ENCODE measurements at places on chromosomes 5 and 9.

GRCh38 chr9:37382161-37382981 lies 40.1 kb upstream of the GRHPR start:
- DNase-seq = no peak

- DNase-seq = no peak
Observed at GRCh38 chr9:95045751-95046150, 271.8 kb downstream of the FANCC start.

GRCh38 chr5:76277736-76278135 lies 125.3 kb upstream of the IQGAP2 start:
- DNase-seq = no peak

GRCh38 chr5:32042551-32042961 lies 131.6 kb downstream of the GOLPH3 start:
- no peak for DNase-seq

DNA sequence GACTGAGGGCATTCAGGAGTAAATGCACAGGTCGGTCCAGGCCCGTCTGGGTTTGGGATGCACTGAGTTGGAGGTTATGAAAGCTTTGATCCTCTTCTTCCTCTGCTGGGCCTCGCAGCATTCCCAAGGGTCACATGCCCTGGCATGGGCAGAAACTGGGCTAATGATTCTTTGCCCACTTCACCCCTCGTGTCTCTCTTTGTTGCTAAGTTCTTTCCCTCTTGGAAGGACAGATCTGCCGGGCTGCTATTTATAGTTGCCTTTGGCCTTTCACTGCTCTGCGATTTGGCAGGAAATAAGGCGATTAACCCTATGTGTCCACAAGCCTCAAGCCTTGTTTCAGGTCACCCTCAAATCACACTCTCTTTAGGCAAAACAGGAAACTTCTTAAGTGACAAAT lies 66.9 kb downstream of the ENTREP1 start:
- no peak for DNase-seq

DNA sequence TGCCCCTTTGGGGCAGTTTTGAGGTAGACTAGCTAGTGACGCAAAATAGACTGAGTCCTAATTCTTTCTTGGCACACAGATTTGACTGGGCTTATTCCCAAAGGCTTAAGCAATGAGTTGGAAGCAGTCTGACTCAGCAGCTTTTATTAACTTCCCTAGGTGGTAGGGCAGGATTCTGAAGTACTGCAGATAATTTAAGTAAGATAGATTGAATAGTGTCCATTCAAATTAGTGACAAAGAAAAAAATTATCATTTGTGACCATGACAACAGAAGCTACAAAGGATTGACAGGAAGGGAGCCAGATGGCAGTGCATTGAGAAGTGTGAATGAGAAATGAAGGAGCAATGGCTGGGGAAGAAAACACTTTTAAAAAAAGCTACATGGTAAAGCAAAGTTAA lies 649.4 kb downstream of the CDH9 start:
- no peak for DNase-seq

GRCh38 chr9:68546596-68547390 lies 6.1 kb upstream of the TMEM252 start:
- DNase-seq = no peak

GRCh38 chr5:127518319-127518621 lies 830 bp downstream of the PRRC1 start:
- no peak for DNase-seq

DNA sequence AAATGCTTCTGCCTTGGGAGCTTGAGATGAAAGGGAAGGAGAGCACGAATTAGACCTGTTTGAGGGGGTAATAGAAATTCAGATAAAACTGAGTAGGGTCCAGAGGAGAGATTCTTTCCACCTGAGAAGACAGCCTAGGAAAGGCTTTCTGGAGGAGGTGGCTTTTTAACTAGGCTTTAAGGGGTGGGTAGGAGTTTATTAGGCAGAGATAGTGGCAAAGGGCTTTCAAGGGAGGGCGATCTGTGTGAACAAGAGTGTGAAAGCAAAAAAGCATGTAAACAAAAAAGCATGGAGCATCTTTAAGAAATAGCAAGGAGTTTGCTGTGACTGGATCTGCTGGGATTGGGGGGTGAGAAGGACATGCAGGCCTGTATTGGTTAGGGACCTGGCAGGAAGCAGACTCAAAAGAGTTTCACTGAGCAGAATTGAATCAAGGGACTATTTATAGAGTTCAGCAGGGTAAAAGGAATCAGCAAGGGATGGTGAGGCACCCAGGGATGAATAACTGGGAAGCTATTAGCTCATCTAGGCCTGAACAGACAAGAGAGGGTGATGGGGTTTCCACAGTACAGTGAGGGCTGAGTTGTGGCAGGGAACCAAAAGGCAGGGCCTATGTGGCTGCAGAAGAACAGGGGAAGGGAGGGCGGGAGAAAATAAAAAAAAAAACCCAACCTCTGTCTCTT lies 18.8 kb downstream of the SLC1A1 start:
- DNase-seq = no peak

GRCh38 chr5:107134931-107135330 lies 535.8 kb downstream of the EFNA5 start:
- DNase-seq = no peak

GRCh38 chr5:88938488-88938887 lies 55.5 kb upstream of the MEF2C start:
- DNase-seq = no peak

DNA sequence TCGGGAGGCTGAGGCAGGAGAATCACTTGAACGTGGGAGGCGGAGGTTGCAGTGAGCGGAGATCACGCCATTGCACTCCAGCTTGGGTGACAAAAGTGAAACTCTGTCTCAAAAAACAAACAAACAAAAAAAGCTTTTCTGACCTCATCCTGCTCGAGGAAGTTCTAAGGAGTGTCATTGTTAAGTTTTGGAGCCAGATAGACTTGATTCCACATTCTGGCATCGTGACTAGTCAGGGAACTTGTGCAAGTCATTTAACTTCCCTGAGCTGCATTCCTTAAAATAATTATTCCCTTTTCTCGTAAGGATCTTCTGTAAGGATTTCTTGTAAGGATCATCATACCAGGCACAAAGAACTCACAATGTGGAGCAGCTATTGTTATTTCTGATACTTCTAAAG lies 26.2 kb downstream of the SNX24 start:
- no peak for DNase-seq

GRCh38 chr5:16412556-16412955 lies 53.0 kb downstream of the ZNF622 start:
- DNase-seq = no peak

DNA sequence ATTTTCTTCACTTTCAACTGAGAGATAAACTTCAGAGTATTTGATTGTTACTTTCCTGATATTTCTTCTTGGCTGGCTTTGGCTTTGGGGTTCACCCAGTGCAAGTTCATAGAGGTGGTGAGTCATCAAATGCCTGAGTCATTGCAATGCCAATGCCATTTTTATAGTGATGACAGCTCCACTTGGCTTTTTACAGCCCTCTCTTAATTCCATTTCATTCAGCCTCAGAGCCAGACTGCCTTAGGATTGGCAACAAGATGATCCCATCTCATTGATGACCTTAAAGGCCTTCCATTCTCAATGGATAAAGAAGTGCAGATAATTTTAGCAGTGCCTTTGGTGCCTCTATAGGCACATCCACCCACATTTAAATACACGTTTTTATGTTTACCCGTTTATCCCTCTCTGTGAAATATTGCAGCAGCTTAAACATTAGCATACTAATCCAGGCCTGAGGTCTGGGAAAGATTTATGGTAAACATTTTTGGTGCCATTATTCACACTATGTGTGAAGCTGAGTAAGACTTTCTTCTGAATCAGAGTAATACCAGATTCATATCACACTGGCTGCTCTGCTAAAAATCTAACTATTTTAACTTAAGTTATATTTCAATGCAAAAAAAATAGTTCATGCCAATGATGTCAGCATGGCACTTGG lies 88.9 kb upstream of the TYRP1 start:
- DNase-seq = no peak

GRCh38 chr9:121237916-121238315 lies 30.0 kb upstream of the GSN start:
- DNase-seq = no peak

- DNase-seq = no peak
Observed at GRCh38 chr5:179256328-179257175, 88.7 kb downstream of the ADAMTS2 start.

- DNase-seq = no peak
Observed at GRCh38 chr5:42720251-42720650, 36.4 kb upstream of the CCDC152 start.

DNA sequence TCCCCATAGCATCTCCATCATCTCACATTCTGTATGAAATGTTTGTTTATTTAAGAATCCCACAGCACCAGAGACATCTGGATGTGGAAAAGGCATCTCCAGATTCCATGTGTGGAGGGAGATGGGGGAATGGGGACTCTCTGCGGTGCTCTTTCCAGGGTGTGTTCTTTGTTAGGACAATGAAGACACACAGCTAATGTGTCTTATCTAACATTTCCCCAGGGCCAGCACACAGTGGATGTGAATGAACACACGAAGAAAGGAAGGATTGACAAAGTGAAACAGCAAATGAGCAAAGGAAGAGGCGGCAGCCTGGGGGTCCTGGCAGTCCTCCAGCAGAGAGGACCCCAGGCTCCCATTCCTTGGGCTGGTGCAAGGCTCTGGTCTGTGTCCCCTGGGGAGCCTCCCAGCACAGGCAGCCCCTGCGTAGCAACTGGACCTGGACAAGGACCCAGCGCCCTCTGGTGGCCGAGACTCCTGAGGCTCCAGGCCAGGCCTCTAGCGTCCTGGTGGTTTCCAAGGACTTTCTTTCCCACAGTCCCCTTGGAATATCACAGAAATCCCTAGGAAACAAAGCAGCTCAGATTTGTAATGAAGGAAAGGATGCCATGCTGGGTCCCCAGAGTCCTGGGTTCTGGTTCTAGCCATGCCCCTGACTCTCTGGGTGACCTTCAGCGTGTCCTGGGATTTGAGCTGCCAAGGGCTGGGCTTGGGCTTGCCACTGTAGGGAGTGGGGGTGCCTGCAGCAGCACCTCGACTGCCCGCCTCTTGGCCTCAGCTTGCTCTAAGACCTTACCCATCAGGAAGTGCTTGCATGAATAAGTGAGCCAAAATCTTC lies 3.5 kb upstream of the PDLIM7 start:
- peak; percentile 96 for DNase-seq

DNA sequence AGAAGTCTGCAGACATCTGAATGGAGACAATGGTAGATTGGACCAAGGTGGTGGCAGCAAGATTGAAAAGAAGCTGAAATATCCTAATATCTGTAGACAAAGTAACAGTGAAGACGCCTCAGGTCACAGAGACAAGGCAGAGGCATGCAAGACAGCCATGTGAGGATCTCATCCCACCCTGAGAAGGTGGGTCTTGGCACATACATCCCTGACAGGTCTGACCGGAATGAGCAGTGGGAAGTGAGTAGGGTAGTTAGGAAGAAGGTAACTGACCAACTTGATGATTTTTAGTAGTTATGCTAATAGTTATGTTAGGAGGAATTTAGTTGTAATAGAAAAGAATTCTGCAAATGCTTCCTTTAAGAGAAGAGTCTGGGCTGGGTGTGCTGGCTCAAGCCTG lies 229.6 kb downstream of the NDUFS4 start:
- no peak for DNase-seq

GRCh38 chr5:127229185-127229889 lies 61.3 kb upstream of the MEGF10 start:
- peak; percentile 67 for DNase-seq

DNA sequence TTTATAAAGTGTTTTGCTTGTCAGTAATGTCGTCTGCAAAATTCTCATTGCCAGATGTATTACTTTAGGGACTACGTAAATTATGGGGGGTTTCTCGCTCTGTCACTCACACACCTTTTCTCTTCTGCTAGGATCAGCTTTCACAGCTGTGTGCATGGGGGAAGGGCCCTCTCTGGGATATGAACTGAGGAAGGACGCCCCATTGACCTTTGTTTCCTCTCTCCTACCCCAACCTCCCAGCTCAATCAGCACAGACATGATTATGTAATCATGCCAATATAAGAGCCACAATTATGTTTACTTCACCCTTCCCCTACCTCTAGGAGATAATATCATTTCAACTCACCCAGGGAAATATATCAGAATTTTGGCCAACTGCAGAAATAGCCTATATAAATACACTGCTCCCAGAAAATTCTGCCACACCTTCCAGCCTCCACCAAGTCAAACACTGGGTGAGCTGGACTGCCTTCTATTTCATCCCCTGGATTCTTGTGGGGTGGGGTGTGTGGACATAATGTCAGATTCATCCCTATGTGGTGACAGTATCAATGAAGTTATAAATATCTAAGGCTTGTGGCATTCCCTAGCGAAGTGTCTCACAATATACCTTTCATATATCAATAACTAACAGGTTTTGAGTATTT lies 12.6 kb upstream of the SEMA5A start:
- DNase-seq = no peak

- DNase-seq = no peak
Observed at GRCh38 chr9:76796296-76796695, 32.1 kb downstream of the PCA3 start.

DNA sequence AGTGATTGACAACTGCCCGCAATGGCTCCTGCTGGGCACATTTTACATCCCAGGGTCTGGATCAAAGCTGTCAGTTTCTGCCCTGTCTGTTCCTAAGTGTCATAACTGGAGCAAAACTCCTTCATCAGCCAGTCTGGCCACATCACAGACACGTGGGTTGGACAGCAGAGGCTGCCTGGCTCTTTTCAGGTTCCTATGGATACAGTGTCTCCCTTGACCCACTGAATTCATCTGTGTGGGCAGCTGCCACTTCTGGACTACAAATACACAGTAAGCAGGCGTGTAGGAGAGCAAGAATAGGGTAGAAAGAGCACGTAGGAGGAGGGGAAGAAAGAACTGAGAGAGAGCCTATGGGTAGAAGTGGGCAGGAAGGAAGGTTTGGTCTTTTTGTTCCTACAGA lies 238.0 kb downstream of the ENC1 start:
- no peak for DNase-seq

DNA sequence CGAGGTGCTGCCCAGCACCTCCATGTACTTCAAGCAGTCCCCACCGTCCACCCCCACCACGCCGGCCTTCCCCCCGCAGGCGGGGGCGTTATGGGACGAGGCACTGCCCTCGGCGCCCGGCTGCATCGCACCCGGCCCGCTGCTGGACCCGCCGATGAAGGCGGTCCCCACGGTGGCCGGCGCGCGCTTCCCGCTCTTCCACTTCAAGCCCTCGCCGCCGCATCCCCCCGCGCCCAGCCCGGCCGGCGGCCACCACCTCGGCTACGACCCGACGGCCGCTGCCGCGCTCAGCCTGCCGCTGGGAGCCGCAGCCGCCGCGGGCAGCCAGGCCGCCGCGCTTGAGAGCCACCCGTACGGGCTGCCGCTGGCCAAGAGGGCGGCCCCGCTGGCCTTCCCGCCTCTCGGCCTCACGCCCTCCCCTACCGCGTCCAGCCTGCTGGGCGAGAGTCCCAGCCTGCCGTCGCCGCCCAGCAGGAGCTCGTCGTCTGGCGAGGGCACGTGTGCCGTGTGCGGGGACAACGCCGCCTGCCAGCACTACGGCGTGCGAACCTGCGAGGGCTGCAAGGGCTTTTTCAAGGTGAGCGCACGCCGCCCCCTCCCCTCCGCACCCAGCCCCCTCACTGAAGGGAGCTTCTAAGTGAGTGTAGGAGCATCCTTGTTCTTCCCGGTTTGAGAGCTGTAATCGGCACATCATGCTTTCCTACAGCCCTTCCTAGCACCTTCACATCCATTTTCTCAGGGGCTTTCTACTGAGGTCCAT lies 6.9 kb downstream of the NR4A3 start:
- peak; percentile 43 for DNase-seq

Data from endothelial cell (in vitro differentiated cells).